ENCODE measurements at places on chromosomes 3 and 15. TPM values are rescaled to one million over a fixed set of nuclear protein-coding genes. Genes with fewer than 3 reads are reported as not detected.

GRCh38 chr3:156561533-156561932 is 6.6 kb upstream of the SSR3 start:
- no peak for DNase-seq

DNA sequence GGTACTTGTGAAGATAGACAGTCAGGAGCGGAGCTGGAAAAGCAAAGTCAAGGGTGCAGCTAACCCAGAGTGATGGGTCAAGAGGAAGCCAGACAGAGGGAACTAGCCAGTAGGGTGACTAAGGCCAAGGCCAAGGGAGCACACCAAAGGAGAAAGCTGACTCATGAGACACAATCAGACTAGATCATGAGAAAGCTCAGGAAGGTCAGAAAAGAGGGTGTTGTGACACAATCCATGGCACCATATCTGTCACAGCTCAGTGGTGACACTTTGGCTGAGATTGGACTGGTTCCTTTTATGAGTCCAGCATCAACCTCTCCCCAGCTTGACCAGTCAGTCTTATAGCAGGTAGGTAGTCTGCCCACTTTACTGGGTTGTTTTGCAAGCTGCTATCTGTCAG is 22.2 kb downstream of the P2RY1 start:
- DNase-seq: no peak

DNA sequence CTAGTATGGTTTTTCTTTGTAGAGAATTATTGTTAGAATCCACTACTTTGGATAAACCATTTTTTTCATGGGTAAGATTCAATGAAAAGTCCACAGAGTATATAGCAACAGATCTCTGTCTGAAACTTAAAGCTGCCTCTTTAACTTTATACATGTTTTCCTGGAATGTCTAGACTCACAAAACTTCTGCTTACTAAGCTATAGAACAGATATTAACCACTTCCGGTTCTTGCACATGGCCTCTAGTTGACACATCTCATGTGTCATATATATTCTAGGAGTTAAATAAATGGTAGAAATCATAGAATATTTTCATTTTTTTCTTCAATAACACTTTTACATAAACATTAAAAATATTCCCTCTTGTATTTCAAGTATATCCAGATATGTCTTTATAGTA is 1693.9 kb downstream of the SI start:
- DNase-seq: no peak

- no peak for DNase-seq
These were observed 78.2 kb downstream of the NR2F2 start for GRCh38 chr15:96408591-96409183.

GRCh38 chr3:85710490-85710889 is 751.7 kb downstream of the CADM2 start:
- no peak for DNase-seq

DNA sequence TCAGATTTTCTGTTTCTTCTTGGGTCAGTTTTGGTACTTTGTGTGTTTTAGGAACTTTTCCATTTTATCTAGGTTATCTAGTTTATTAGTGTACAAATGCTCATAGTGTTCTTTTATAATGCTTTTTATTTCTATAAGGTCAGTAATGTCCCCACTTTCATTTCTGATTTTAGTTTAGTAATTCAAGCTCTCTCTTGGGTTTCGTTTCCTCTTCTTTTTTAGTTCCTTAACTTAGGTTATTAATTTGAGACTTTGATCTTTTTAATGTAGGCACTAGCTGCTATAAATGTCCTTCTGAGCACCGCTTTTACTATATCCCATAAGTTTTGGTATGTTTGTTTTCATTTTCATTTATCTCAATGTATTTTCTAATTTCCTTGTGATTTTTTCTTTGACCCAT is 27.0 kb upstream of the CD200R1L start:
- DNase-seq: no peak

GRCh38 chr15:65032801-65033537 is 3.5 kb upstream of the MTFMT start:
- peak; percentile 60 for DNase-seq

DNA sequence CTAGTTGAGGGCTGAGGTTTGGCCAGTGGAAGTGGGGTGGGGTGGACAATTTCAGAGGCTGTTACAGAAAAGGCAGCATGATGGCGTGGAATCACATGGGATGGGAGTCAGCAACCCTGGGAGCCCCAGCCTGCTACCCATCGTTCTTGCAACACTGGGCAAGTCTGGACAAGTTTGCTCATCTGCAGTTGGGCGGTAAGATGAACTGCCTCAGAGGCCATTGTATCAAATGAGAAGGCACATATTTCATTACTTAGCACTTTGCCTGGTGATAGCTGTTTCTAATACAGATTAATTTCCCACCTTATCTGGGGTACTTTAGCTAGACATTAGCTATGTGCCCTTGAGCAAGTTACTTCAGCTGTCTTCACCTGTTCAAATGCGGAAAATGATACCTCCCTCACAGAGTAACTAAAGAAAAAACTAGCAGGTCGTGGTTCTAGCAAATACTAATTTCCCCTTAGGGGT is 248.9 kb downstream of the THSD4 start:
- DNase-seq: no peak

GRCh38 chr3:16441371-16441875 is 72.1 kb downstream of the RFTN1 start:
- no peak for DNase-seq

DNA sequence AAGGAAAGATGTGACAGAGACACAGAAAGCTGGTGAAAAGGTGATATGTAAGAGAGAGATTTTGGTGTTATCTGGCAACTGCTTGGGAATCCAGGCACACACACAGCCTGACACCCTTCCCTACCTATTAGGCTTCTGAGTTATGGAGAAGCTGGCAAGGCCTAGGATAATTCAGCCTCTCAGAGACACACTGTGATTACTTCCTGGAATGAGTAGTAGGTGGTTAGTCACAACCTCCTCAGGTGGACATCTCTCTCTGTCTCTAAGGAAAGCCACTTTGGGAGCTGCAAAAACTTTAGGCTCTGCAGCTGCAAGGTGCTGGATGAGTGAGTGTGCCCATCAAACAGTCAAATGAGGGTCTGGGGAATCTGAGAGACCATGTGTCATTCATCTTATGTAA is 201.9 kb downstream of the PDCD6IP start:
- no peak for DNase-seq

- DNase-seq: no peak
These were observed 351.3 kb upstream of the CCDC54 start for GRCh38 chr3:107025961-107026360.

GRCh38 chr3:155748611-155749365 is 3.9 kb upstream of the PLCH1 start:
- no peak for DNase-seq

GRCh38 chr3:72340476-72341379 is 507.5 kb downstream of the SHQ1 start:
- no peak for DNase-seq

- DNase-seq: no peak
These were observed 7.8 kb upstream of the RFX7 start for GRCh38 chr15:56251315-56252095.

- no peak for DNase-seq
These were observed 315.4 kb downstream of the PTPRG start for GRCh38 chr3:61876797-61877196.

- no peak for DNase-seq
These were observed 56.2 kb upstream of the LEKR1 start for GRCh38 chr3:156769721-156770654.

DNA sequence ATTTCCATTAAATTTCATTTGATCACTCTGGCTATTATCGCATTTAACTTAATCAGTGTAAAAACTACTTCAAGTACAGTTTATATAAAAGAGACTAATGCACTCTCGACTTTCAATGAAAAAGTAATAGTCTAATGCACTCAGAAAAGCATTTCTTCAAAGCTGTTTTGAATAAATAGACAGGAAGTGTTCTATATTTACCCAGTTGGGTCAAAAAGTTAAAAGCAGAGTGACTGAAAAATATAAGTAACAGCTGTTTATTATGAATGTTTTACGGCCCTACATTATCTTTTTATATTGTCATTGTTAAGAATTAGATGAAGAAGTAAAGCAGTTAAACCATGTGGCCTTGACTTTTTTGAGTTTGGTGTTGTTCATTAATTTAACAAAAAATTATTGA is 391.8 kb downstream of the ZPLD1 start:
- DNase-seq: no peak

GRCh38 chr3:136070953-136071949 is 105.7 kb downstream of the PPP2R3A start:
- peak; percentile 94 for DNase-seq

- DNase-seq: peak; percentile 86
These were observed 517 bp downstream of the FBN1 start for GRCh38 chr15:48644827-48645557.

- no peak for DNase-seq
These were observed 9.8 kb upstream of the SEMA4B start for GRCh38 chr15:90191344-90191687.

GRCh38 chr15:74396445-74397238 is 29.2 kb upstream of the CYP11A1 start:
- peak; percentile 55 for DNase-seq

DNA sequence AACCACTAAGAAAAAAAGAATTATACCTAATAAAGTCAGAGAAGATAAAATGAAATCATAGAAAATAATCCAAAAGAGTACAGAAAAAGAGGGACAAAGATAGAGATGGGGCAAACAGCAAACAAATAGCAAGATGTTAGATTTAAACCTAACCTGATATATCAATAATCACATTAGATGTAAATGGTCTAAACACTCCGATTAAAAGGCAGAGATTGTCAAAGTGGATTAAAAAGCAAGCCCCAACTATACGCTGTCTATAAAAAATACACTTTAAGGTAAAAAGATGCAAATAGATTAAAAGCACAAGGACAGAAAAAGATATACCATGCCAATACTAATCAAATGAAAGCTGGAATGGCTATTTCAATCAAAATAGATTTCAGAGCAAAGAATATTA is 16.8 kb downstream of the ADPGK start:
- no peak for DNase-seq

- DNase-seq: no peak
These were observed 20.2 kb upstream of the GCNT3 start for GRCh38 chr15:59591356-59591755.

The EPHA6 gene
- not detected for total RNA-seq

The HYKK gene
- total RNA-seq: 6.8 TPM

The SPINK8 gene
- not detected for total RNA-seq

The CHDH gene
- total RNA-seq: not detected

The GCNT3 gene
- total RNA-seq: not detected

The OR5K2 gene
- total RNA-seq: not detected

The UBXN7 gene
- 12.3 TPM for total RNA-seq

The NR2F2 gene
- total RNA-seq: 18.7 TPM

The HEMK1 gene
- total RNA-seq: 8.8 TPM

The KCNMB3 gene
- total RNA-seq: 0.88 TPM

The DAZL gene
- not detected for total RNA-seq

The CCDC50 gene
- total RNA-seq: 85.1 TPM

The MGA gene
- total RNA-seq: 19.5 TPM

The CNTN6 gene
- total RNA-seq: not detected

The TP63 gene
- total RNA-seq: 16.7 TPM
